ENCODE measurements at places on chromosomes 5 and 9. TPM values are rescaled to one million over a fixed set of nuclear protein-coding genes. Genes with fewer than 3 reads are reported as not detected.

DNA sequence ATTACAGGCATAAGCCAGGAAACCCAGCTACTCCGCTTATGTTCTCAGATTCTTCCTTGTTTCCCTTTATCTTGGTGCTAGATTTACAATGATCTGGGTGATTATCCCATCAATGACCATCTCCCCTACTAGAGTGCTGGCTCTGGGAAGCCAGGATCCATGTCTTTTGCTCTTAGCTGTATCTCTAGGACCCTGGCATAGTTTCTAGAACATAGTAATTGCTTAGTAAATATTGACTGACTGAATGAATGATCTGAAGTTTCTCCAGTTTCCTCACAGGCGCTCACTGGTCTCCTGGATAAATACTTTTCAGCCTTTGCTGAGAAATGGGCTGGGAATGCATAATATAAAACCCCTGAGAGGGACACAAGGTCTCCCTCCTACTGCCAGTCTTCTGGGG is 60.0 kb upstream of the KLF9 start:
- DNase-seq, result no peak

DNA sequence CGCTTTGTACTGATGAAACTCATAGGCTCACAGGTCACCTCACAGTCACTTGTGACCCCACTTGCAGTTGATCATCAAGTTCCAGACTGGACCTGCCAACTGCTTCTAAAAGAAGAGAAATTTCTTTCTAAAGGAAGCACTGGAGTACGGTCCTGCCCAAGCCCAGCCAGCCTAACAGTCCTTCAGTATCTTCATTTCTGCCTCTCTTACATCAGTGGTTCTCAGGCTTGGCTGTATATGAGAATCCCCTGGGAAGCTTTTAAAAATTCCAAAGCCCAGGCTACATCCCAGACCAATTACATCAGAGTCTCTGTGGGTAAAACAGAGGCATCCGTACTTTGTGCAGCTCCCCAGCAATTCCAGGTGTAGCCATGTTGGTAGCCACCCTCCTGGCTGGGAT is 282.1 kb downstream of the NFIB start:
- DNase-seq, result peak; percentile 49

DNA sequence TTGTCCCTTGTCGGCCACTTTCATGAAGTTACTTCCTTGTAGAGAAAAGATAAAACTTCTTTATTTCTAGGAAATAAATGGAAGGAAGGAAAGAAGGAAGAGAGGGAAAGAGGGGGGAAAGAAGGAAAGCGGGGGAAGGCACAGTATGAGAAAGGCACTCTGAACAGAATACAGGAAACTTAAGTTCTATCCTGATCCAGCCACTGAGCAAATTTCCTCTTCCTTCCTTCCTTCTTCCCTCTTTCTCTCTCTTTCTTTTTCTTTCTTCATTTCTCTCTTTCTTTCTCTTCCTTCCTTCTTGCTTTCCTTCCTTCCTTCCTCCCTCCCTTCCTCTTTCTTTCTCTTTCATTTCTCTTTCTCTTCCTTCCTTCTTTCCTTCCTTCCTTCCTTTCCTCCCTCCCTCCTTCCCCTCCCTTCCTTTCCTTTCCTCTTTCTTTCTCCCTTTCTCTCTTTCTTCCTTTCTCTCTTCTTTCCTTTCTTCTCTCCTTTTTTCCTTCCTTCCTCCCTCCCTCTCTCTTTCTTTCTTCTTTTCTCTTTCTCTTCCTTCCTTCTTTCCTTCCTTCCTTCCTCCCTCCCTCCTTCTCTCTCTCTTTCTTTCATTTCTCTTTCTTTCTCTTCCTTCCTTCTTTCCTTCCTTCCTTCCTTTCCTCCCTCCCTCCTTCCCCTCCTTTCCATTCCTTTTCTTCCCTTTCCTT is 240.2 kb upstream of the BRINP1 start:
- DNase-seq, result no peak

DNA sequence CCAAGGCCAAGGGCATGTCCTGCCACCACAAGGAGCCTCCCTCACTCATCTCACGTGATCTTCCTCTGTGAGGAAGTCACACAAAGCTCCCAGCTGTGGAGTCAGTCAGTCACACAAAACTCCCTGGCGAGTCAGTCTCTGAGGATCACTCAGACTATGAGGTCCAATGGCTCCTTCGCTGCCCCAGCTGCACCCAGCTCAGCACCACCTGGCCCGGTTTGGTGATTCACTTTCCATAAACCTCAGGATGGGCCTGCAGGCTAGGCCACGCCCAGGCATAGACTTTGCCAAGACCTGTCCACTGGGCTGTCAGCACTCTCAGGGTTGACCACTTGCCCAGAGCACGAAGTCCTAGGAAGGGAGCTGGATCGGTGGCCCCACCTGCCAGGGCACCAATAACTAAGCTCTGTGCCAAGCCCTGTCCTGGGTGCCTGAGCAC is 233.8 kb downstream of the HSPA4 start:
- peak; percentile 25 for DNase-seq

The PCDHGA4 gene
- 3.7 TPM for total RNA-seq

The NIM1K gene
- 1.9 TPM for total RNA-seq
